Right cardiac atrium (tissue), 5 donors: ENCODE measurements at places on chromosomes 7 and 10. TPM values are rescaled to one million over a fixed set of nuclear protein-coding genes. Genes with fewer than 3 reads are reported as not detected.

The TRIM50 gene
- 0.07 TPM for polyA plus RNA-seq

The GBX1 gene
- 0.14 TPM for polyA plus RNA-seq

The SEMA3E gene
- 0.02 TPM for polyA plus RNA-seq

The CHAT gene
- not detected for polyA plus RNA-seq

The BTBD16 gene
- not detected for polyA plus RNA-seq

- DNase-seq, result peak; percentile 63
Observed at GRCh38 chr7:74454925-74455288, 1.2 kb downstream of the GTF2IRD1 start.

DNA sequence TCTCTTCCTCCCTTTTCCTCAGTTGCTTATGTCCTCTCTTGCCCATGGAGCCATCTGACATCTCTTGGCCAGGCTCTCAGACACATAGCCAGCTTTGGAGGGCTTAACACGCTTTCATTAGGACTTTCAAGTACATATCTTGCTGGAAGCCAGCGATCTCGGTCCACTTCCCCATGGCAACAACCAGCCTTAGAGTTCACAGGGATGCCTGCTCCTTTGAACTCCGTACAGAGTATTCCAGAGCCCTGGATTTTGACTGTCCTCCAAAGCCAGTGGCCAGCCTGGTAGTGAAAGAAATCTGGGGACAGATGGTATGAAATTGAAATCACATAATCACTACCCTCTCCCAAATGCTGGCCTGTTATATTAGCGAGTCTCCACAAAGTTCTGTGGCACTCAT, 370.5 kb upstream of the NPVF start:
- DNase-seq, result no peak

DNA sequence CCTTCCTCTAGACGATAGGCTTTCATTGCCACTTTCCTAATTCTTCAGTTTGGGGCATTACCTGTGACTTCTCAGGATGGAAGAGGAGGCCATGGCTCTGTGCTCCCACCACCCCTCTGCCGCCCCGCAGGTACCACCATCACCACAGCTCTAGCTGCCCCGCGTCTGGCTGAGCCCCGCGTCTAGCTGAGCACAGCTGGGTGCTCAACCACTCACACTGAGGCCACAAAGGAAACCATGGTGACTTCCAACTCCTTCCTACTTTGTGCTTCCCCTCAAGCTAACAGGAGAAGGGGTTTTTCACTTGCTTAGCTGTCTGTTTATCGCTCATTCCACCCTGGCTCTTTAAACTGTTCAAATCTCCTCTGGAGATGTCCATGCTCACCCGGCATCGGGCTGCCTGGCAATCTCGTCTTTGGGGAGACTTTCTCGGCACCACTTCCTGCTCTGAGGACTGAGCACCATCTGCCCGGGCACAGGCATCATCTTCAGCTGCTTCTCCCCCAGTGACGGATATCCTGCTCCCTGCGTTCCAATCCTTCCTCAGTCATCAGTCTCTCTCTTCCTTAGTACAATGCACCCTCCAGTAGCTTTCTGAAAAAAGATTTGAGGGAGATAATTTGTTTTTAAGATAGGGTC, 59.4 kb downstream of the MAD1L1 start:
- no peak for DNase-seq

- peak; percentile 86 for DNase-seq
Observed at GRCh38 chr10:103696411-103697145, 158.8 kb downstream of the SH3PXD2A start.

- DNase-seq, result peak; percentile 85
Observed at GRCh38 chr7:114988755-114989375, 67.0 kb downstream of the MDFIC start.

DNA sequence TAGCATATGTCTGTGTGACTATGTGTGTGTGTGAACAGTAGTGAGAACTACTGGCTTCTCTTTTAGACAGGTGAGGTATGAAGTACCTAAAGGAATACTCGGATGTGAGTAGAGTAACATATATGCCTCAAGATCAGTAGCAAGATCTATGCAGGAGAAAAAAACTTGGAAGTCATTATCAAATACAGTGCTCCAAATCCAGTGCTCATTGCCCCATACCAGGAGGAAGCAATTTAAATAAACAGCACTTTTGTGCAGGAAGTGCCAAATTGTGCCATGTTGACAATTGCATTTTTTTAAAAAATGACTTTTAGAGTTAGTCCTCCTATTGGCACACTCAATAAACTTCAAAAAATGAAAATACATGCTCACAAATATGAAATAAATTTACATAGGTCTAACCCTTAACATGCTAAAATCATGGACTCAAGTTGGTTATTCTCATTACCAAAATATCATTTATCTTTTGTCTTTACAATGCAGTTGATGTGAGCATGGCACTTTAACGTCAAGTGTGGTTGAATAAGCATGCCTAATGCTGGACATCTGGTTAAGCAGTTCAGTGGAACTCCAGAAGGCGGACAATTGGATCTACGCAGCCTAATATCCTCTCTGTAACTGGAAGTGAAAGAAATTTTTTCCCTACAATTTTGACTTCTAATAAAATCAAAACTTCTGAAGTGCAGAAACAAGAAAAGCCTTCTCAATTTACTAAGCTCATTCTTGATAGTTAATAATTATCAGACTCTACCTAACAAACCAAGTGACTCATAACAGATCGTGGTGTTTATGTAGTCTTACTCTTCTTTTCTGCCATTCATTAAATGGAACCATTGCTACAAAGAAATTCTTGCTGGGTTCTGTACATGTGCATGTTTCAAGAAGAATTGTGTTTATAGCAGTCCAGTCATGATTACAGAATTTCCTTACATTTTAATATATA, 195.2 kb downstream of the MDFIC start:
- no peak for DNase-seq

DNA sequence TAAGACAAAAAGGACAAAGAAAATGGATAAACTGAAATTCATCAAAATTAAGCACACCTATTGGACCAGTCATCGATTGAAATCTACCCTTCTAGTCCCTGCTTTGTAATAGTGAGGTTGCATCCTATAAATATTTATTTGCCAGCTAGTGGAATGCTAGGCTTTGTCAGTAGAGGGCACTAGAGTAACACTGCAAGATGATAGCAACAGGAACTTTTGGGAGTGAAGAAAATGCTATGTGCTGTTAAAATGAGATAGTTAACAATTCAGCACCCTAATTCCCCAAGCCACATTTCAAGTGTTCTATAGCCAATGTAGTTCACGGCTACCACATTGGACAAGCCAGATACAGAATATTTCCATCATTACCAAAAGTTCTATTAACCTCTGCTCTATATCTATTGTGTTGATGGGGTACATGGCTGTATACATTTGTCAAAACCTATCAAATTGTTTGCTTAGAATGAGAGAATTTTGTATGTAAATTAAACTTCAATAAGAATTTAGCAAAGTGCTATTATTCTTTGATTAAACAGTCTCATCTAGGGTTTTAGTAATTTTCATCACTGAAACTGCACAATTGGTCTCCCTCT, 69.8 kb downstream of the LSMEM1 start:
- DNase-seq, result no peak
